ENCODE measurements at places on chromosomes 3 and 15.
A peak's percentile ranks its signal among the peaks of the same experiment; 100 is the strongest.

DNA sequence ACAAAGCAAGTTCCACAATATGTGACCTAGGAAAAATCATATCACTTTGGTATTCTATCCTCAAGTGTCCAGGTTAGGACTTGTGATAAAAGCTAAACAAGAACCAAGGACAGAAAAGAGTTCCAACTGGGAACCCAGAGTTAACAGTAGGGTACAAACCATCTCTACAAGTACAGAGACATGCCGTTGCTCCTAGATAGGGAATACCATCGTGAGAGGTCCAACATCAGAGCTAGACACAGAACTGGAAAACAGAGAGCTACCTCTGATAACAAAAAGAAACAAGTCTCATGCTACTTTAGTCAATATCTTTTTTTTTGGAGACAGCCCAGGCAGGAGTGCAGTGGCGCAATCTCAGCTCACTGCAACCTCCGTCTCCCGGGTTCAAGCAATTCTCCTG lies 37.8 kb downstream of the SMARCC1 start:
- DNase-seq = no peak

DNA sequence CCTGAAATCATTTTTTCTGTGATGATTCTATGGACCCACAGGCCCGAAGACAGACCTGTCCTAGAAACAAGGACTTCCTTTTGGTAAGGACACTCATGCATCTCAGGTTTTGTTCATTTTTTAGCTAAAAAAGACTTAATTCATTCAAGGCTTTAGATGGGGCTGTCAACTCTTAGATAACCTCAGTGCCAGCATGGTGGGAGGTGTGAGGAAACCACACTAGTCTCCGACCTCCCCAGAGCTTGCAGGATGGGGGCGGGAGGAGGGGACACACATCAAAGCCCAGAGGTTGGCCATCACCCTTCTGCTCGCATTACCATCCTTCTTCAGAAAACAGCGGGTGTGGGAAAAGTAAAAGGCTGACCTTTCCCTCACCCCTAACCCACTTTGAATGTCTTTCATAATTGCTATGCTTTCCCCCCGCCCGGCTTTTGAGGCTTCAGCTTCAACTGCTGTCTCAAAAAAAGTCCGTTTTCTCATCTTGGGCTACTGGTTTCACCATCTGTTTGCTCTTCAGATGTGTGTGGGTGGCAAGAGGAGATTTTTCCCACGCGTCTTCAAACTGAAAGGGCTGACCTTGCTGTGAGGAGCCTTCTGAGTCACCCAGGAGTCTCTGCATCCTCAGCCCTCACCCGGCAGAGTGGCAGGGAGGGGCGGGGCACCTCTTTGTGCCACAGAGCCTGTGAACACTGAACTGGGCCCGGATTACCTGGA lies 27.6 kb upstream of the CXCR6 start:
- peak; percentile 72 for DNase-seq

- no peak for DNase-seq
Observed at GRCh38 chr15:40438712-40439111, 2.0 kb upstream of the BAHD1 start.

DNA sequence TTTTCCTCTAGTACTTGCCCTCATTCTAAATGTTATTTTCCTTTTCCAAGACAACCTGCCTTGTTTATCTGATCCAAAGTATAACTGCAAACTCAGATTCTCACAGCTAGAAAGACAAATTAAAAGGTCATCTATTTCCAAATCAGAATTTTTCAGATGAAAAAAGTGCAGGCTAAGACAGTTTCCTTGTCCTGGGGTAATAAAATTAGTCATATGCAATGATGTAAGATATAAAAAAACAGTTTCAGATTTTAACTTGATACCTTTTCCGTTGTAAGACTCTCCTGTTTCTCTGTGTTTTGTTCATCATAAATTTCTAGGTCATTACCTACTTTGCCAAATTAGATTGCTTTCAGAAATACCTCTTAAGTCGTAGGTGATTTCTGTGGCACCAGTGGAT lies 238.4 kb upstream of the PEX5L start:
- no peak for DNase-seq

GRCh38 chr3:185979721-185980121 lies 41.9 kb upstream of the TRA2B start:
- no peak for DNase-seq

DNA sequence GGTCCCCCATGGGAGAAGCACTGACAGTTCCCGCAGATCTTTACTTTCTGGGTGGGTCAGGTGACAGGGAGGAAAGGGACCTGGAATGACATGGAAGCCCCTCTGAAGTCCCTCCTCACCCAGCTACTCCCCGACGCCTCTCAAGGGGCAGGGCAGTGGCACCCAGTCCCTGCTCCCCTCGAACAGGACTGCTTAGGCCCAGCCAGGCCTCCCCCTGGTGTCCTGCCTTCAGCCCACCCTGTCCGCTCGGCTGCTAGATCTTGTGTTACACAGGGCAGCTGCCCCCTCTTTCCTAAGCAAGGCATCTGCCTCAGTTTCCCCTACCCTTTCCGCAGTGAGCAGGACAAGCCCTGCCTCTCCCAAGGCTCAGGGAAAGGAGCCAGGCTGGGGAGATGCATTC lies 226.5 kb downstream of the XXYLT1 start:
- DNase-seq = no peak

- DNase-seq = no peak
Observed at GRCh38 chr3:33385423-33385822, 54.8 kb downstream of the UBP1 start.

- DNase-seq = no peak
Observed at GRCh38 chr15:63876085-63876662, 42.4 kb upstream of the HERC1 start.

- no peak for DNase-seq
Observed at GRCh38 chr3:156536524-156537316, 18.2 kb downstream of the SSR3 start.

- no peak for DNase-seq
Observed at GRCh38 chr3:171614318-171614921, 154.2 kb upstream of the TNIK start.

GRCh38 chr15:41408234-41408641 lies 5.9 kb upstream of the NDUFAF1 start:
- DNase-seq = peak; percentile 21

- no peak for DNase-seq
Observed at GRCh38 chr15:62124176-62124972, 40.7 kb downstream of the C2CD4B start.

DNA sequence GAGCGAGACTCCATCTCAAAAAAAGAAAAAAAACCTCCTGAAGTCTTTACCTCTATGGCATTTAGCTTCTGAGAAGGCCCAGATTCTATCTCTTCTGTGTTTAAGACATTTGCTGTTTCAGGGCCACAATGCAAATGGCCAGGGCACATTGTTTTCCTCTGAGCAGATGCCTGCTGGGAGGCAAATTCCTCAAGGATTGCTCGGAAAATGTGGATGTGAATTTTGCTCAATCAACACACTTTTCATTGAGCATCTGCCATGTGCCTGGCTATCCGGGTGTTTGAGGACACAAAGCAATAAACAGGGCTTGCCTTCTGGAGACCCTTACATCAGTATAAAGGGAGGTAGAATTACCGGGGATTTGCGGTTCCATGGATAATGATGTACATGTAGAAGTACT lies 20.0 kb downstream of the TRIM71 start:
- DNase-seq = no peak

GRCh38 chr3:71262364-71263265 lies 320.9 kb downstream of the FOXP1 start:
- DNase-seq = no peak

GRCh38 chr3:4174791-4175190 lies 128.4 kb upstream of the SETMAR start:
- no peak for DNase-seq

DNA sequence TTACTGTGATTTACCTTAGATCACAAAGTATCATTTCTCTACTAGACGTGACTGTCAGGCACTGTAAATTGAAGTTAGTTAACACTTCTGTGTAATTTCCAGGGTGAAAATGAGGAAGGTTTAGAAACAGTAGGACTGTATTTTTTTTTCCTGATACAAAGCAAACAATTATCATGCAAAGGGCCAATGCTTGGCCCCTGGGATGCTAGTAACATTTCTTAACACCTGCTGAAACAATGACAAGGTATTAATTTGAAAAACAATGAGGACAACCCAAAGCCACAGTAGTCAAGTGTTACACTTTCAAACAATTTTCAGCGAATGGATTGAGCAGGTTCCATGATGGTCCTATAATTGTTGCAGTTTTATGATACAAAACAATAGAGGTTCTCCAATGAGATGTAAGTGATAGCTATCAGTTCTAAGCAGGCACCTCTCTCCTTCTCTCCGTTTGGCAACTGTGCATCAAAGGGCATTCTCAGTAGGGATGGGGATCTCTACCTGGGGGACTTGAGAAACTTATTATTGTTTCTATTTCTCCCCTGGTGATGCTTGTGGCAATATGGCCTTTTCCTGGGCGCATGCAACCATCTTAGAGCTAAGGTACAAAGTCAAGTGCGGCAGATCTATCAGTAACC lies 65.9 kb upstream of the FEZF2 start:
- DNase-seq = no peak

DNA sequence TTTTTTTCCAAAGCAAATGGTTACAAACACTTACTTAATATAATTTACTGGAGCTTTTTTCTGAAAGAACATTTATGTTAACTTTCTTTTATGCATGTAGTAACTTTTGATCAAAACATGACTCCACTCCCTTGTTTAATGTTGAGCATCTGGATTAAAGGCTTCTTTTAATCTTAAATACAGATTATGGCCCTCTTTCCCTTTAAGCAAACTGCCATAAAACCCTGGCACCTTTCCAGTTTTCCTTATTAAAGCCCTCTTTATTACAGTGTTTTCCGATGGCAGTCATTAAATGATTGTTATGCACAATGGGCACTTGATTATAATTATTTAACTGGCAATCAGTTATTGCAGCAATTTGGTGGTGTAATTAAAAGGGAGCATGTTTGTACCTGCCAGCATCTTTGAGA lies 167.0 kb downstream of the VGLL4 start:
- no peak for DNase-seq

- no peak for DNase-seq
Observed at GRCh38 chr15:42461261-42461660, 29.7 kb downstream of the ZNF106 start.

GRCh38 chr3:112982710-112983109 lies 7.8 kb upstream of the CD200R1 start:
- DNase-seq = no peak

DNA sequence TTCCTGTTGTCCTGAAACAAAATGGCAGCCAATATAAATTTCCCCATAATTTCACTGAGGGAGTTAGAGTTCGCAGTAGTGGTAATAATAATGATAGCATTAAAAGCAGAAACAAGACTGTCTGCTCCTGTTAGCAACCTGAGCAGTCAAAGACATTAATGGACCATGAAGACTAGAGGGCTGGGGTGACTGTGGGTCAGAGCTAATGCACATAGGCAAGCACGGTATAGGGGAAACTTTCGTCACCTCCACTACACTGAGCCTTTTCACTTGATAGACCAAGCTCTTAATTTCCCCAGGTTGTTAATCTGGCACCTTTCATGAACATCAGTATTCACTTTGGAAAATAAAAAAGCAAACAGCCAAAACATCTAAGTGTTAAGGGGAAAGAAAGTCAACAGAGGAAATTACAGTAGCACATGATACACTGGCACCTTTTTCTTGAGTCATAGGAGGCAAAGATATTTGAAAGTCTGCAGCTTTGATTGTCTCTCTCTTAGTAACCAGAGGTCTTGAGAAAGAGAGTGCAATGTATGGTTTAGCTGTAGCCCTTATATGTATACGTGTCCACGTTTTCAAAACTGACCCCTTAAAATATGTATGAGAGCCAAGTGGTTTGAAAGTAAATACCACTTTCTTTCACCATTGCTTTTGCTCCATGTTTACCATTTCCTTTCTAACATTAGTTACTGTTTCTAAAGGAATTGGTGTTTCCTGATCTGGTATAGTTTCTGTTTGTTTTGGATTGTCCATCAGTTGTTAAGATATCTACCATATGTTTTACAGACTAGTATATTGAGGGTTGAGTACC lies 104.8 kb downstream of the FILIP1L start:
- no peak for DNase-seq

DNA sequence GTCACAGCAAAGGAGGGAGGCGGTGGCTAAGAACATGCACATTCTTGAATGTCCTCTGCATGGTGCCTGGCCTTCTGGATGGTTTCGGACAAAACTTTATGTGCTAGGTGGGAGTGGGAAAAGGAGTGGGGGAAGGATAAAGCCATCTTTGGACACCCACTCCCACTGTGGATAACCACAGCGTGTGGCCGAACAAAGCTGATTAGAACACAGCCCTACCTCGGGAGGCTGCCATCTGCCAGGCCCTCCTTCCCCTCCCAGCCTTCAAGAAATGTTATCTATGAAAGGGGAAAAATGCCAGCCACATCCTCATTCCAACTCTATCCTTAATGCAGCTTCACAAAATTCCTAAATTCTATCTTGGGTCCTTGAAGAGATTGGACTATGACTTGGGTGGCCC lies 18.8 kb downstream of the AMOTL2 start:
- DNase-seq = no peak

- no peak for DNase-seq
Observed at GRCh38 chr3:161230621-161231171, 9.6 kb downstream of the NMD3 start.

DNA sequence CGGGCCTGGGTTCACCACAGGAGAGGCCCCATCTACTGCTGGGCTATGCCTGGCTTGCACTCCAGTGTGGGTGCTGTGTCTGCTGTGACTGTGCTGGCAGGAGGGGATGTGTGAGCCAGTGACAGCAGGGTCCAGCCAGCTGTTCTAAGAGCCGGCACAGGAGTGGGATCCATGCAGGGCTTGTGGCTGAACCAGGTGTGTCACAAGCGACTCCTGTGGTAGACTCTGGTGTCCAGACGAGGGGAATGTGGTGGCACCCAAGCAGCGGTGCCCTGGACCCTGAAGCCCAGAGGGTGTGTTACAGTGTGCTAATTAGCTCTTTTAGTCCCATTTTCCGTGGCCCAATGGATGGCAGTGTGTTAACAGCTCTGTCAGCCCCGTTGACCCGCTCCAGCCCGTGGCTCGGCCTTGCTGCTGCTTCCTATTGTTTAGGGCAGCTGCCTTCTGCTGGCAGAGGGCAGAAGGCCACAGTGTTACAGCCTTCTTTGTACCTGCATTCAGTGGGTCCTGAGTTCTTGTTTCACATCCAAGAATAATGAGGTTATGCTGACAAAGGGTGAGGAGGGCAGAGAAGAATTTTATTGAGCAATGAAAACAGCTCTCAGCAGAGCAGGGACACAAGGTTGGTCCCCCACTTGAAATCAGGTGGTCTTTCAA lies 78.5 kb upstream of the RNU6-1 start:
- no peak for DNase-seq

- no peak for DNase-seq
Observed at GRCh38 chr3:71758091-71758490, 4.4 kb downstream of the GPR27 start.

GRCh38 chr15:94600505-94600904 lies 369.1 kb downstream of the MCTP2 start:
- DNase-seq = no peak

Measured in AG04449 (cell line).